ENCODE measurements at places on chromosomes 16 and 17.

DNA sequence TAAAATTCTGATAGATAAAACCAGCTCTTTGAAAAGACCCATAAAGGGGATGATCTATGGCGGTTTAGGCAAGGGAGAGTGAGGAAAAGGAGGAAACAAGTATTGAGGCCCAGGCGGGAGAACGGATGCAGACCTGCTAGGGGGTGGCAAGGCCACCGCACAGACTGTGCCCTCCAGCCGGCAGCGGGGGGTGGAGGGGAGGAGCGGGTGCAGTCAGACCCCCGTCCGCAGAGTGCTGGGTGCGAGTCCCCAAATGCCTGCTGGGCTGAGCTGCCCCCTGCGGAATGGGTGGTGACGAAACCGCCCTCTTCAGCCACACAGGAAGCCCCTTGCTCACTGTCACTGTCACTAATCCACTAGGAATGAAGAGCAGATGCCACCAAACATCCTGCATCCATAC, 46.0 kb downstream of the LMF1 start:
- DNase-seq, result no peak

DNA sequence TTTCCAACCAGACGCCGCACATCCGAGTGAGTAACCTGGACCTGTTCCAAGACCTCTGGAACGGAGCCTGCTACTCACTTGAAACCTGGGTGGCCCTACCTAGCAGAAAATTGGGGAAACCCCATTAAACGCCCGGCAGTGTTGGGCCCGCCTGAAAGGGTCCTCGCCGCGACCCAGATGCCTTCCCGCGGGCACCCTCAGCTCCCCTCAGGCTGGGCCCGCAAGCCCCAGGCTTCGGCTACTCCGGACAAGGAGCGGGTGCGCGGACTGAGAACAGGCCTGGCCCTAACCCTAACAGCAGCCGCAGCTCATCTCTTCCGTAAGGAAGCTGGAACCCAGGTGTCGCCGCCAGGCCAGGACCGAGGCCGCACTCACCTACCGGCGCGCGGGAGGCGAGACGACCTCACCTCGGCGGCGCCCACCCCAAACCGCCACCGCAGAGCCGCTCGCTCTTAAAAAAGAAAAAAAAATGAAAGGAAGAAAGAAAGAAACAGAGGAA, 344 bp downstream of the PSME3IP1 start:
- DNase-seq, result no peak

DNA sequence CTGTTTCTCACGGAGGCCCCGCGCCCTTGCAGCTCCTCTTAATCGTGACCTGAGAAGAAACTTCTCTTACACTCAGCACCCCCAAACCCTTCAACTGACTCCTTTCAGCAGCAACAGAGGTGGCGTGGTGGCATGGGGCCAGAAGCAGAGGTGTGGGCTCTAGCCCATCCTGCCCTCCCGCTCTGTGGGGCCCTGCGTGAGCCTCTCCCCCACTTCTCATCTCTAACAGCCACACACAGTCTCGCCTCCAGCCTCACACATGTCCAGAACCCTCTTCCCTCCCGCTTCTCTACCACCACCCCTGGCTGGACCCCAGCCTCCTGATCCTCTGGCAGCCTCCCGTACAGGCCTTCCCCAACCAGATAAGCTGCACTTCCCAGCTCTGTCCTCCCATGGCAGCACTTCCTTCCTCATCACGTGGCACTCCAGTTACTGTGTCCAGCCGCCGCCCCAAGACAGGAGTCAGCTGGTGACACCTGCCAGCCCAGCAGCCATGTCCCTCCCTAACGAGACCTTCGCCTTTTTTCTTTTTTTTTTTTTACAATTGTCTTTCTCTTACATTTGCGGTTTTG, 30.5 kb downstream of the NSMCE1 start:
- DNase-seq, result no peak

GRCh38 chr16:58462997-58463941, 36.7 kb upstream of the NDRG4 start:
- peak; percentile 57 for DNase-seq

- no peak for DNase-seq
These were observed 206.5 kb downstream of the ABCC12 start for GRCh38 chr16:47949276-47949675.

- no peak for DNase-seq
These were observed 172.4 kb downstream of the STX8 start for GRCh38 chr17:9403257-9403656.

- no peak for DNase-seq
These were observed 16.6 kb downstream of the GOSR1 start for GRCh38 chr17:30493780-30494179.
